ENCODE measurements at places on chromosomes 3 and 15. TPM values are rescaled to one million over a fixed set of nuclear protein-coding genes. Genes with fewer than 3 reads are reported as not detected.

CPEB1 gene
- not detected for total RNA-seq

AZI2 gene
- total RNA-seq: 51.6 TPM

DNA sequence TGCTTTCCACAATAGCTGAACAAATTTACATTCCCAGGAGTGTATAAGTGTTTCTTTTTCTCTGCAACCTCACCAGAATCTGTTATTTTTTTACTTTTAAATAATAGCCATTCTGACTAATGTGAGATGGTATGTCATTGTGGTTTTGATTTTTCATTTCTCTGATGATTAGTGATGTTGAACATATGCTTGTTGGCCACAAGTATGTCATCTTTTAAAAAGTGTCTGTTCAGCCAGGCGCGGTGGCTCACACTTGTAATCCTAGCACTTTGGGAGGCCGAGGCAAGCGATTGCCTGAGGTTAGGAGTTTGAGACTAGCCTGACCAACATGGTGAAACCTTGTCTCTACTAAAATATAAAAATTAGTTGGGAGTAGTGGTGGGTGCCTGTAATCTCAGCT is 619.3 kb downstream of the SI start:
- no peak for DNase-seq

GRCh38 chr3:157626817-157627216 is 123.6 kb upstream of the VEPH1 start:
- no peak for DNase-seq
